ENCODE measurements at places on chromosomes 6 and 20.

DNA sequence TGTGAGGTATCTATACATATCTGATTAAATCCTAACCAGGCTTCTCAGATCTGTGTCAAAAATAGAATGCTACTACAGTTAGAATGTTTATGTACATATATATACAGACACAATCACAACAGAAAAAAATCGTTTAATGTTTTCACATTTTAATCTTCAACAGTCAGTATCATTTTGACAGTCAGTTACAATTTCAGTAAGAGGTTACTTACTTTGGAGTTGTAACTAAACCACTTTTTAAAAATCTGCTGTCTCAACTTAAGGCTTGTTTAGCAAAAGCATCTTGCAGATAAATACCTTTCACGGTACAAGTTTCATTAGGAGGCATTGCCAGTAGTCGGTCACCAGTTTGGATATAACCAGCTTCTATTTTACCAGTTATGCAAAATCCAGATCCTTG, 32.3 kb upstream of the ALDH8A1 start:
- no peak for DNase-seq

DNA sequence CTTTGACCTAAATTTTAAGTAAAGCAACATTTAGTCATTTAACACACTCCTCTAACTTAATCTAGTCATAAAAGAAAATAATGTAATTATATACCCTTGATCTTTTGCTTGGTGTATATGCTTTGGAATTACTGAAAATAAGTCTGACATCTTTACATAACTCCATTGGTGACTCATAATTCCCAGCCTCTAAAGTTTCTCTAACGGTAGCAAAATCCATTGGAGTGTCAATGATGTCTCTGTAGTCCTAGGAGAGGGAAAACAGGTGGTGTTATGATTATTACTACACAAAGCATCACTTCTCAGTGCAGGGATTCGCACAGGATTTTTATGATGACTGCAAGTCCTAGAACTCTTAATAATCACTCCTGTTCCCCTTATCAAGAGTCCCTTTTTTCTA, 80.2 kb downstream of the IRAK1BP1 start:
- DNase-seq, result no peak

DNA sequence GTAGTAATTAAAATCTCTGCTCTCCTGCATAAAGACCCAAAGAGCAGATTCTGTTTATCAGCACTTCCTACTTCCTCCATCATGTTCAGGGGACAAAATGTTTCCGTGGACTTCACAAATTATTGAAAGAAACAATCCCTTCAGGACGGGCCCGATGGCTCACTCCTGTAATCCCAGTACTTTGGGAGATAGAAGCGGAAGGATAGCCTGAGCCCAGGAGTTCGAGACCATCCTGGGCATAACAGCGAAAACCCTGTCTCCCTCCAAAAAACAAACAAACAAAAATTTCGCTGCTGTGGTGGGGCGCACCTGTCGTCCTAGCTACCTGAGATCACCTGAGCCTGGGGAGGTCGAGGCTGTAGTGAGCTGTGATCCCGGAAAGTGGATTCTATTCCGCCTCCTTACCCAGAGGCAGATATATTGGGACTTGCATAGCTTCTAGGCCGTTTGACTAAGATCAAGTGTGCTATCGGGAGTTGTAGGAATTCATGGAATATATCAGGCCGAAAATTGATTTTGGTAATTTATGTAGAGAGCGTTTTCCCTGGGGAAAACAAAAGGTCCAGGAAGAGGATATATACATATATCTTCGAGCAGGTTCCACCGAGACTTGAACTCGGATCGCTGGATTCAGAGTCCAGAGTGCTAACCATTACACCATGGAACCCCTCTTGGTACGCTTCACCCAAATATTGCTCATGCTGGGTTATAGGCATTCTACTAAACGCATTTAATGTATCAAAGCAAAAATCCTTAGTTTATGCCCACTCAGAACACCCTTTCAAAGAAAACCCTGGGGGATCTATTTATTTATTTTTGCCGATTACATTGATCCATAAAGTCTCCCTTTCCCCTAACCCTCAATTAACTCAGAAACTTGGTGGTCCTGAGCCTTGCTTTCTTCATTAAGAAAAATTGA, 74.5 kb upstream of the ZNF184 start:
- DNase-seq, result peak; percentile 61

GRCh38 chr6:137981758-137982157, 114.7 kb downstream of the TNFAIP3 start:
- no peak for DNase-seq

GRCh38 chr20:36304786-36305495, 1.2 kb upstream of the DLGAP4 start:
- DNase-seq, result no peak

DNA sequence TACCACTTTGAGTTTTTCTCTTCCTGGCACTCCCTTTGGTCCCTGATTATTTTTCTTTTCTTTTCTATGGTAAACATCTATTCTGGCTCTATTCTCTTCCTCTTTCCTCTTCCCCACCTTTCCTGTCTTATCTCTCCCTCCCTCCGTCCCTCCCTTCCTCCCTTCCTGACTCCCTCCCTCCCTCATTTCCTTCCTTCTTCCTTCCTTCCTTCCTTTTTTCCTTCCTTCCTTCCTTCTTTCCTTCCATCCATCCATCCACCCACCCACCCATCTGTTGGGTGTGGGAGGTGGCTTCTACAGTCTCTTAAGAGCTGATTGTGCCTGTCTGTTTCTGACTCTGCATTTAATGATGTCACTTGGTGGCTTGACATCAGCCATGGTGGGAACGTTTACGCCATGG, 43.5 kb upstream of the GTSF1L start:
- no peak for DNase-seq

DNA sequence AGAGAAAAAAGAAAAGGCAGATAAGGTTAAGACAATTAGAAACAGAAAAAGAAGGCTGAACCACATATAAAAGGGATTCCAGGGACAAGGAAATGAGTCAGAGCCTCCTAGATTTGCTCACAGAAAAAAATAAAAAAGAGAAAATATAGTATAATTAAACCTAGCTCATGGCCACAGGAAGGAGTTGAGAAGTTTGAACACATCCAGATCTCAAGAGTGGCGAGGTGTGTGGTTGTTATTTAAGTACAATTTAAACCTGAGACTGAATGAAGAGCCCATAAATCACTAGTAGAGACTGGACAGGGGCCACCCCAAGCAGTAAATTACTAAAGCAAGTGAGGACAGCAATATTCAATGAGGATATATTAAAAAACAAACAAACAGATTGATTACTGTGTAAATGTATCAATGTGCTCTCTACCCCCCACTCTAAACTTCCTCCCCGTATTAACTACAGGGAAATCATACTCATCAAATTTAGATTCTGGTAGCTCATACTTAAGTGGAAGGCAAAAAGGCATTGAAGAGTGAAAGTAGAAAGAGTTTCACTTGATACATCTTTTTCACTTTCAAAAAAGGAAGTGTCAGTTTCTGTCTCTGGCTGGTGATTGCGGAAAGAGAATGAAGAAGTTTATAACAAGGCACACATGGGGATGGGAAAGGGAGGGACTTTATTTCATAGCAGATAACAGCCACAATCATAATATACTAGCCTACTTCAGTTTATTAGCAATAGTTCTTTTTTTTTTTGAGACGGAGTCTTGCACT, 49.3 kb upstream of the SCAF8 start:
- DNase-seq, result peak; percentile 36

- DNase-seq, result no peak
These were observed 258.7 kb downstream of the TAF4 start for GRCh38 chr20:61806995-61807394.

DNA sequence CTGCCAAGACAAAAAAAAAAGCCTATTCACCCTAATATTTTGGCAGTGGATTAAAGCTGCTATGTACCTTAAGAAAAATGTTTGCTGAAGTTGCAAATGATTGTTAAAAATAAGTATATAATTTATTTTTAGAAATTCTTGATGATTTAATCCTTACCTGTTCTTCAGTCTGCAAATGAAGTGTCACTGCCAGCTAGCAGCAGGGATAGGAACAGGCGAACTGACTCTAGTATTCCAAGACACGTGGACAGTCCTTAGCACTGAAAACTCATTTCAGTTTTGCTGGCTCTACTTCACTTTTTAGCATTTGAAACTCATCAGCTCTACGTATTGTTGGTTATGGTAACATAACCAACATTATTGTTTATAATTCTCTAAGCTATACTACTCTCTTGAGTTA, 204.4 kb upstream of the ID4 start:
- DNase-seq, result no peak

- peak; percentile 79 for DNase-seq
These were observed 5.3 kb upstream of the SERPINB6 start for GRCh38 chr6:2976571-2977085.

DNA sequence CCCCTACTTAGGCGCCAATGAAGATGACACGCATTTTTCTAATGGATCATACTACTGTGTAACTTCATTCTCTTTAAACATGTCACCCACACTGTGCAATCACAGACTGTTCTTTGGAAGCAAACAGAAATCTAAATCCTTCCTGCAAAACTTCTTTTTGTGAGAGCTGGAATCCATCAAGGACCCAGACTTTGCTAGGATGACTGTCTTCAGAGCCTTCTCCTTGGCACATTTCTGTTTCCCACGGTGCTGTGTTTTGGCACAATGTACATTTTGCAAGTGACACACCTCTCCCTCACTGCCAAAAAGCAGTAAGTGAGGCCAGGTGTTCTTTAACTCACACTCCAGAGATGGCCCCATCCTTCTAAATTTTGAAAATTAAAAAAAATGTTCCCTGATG, 21.7 kb upstream of the TAGAP start:
- no peak for DNase-seq

DNA sequence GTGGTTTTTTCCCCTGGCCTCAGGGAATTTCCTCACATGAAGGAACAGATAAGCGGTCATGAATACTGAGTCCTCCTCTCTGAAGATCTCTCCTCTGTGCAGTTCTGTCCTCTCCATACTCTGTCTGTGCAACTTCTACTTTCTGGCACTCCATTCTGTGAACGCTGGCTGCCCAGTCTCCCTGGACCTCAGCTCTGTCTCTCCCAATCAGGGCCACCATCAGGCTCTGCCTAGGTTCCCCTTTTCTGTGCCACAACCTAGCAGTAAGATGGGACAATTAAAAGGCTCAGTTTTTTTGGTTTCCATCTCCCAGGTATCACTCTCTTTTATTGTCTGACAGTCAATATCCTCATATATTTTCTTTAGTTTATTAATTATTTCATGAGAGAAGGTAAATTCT, 4.8 kb upstream of the ADGB start:
- no peak for DNase-seq

- DNase-seq, result no peak
These were observed 56.3 kb upstream of the AFDN start for GRCh38 chr6:167770291-167770955.

- peak; percentile 43 for DNase-seq
These were observed 219.0 kb upstream of the JARID2 start for GRCh38 chr6:15026832-15027231.

DNA sequence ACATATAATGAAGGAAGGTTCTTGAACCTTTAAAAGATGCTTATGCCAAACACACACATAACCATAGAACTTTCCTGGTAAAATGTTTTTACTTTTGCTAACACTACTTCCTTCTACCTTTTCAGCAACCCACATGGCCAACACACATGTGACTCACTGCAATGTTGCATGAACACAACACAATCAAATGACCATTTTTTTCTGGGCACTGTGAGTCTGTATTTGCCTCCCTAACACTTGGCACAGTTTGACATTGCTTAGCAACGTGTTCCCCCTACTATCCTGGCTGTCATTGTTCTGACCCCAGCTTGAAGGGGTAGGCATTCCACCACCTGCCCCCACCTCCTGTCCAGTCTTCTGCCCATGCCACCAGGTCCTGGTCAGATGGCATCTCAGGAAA, 204.8 kb upstream of the PRND start:
- no peak for DNase-seq

DNA sequence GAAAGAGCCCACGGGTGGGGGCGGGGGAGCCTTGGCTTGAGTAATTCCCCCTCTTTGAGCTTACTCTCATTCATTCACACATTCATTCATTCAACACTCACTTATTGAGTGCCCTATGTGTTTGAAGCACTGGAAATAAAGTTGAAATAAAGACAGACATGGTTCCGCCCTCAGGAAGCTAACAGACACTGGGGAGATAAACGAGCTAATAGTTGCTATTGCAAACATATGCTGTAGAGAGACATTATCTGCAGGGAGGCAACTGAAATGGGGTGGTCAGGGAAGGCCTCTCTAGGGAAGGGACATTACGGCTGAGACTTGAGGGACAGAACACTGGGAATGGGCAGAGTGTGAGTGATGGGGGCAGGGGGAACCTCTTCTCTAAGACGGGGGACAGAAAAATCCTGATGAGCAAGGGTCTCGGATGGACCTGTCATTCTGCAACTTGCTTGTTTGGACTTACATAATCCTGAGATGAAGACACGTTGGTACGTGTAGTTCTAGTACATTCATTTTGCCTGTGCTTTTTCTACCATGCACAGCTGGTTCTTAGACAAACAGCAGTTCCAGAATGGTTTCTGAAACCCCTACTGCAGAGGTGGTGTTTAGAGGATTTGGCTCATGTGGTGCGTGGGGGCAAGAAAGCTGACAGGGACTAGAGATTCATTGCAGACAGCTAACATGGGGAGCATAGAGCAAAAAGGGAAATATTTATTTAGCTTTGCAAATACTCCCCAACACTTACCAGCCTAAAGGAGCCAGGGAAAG, 71.1 kb upstream of the BLCAP start:
- no peak for DNase-seq

DNA sequence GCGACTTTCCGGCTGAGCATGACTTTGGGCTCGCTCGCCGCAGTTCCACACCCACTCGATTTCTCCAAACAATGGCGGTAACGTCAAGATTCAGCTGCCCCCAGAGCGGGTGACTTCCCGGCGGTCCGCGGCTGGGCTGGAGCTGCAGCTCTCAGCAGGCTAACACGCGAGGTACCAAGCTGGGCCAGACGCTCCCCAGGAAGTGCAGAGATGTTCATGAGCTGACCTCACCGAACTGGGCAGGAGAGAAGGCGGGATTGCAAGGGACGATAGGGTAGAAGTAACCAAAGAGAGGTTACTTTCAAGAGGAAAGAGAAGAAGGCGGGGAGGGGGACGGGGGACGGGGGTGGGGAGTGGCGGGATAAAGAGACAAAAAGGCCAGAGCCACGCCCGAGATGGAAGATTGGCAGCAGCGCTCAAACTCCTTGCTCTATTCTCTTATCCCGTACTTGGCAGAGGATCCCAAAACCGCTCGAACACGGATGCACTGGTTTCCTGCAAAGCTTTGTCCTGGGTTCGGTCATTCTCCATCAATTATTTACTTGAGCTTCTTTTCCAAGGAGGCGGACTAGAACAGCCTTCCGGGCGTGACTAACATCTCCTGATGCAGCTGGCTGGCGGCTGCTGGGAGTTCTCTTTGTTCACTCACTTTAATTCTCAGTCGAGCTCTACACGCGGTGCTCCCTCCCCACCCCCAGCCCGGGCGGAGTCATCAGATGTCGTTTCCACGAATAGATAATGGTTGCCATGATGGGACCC, at the start of gene MTCL3:
TSS of gene MTCL3 (minus strand) at position 626 of the 759 bp plus-strand sequence.
- DNase-seq, result peak; percentile 84

DNA sequence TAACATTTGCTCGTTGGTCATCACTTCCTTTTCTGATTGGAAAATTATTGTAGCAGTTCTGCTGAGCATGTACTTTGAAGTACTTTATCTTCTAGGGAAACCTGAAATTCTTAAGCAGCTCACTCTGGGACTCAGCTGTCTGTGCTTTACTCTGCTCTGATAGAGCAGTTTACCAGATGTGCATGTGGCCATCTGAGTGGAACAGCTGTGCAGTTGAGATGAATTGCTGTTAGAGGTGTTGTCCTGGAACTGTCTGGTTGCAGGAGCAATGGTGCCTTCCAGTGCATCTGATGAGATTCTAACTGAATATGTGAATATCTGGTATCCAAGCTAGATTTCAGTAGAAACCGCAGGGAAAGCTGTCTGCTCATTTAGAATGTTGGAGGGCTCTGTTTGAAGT, 27.2 kb downstream of the PANK2 start:
- DNase-seq, result no peak

- no peak for DNase-seq
These were observed 308.5 kb downstream of the CLIC5 start for GRCh38 chr6:45707176-45707575.
